ENCODE measurements at places on chromosomes 5 and 9.

DNA sequence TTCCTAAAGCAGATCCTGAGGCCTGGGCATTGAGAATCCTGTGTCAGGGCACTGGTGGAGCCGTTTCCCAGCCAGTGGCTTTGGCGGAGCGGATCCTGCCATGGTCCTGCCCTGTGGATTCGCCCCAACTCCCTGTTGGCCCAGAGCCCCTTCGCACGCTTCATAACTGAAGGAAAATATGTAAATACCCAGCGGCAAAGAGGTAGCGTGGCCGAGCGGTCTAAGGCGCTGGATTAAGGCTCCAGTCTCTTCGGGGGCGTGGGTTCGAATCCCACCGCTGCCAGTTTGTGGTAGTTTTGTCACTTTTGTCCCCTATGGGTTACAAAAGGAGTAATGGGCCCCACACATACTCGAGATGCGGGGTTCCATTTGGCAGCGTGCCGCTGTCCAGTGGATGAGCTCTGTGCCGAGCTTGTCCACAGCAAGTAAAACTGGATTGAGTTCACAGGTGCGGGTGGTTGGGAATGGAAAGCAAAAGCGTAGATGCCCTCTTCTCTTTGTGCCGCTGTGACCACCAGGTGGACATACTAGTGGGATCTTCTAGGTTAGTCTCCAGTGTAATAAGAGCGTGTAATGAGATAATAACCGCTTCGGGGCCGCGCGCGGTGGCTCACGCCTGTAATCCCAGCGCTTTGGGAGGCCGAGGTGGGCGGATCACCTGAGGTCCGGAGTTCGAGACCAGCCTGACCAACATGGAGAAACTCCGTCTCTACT is 17.3 kb downstream of the TRIM7 start:
- no peak for DNase-seq

- no peak for DNase-seq
Observed at GRCh38 chr9:126521089-126521488, 92.6 kb upstream of the LMX1B start.

- no peak for DNase-seq
Observed at GRCh38 chr5:91281401-91281800, 101.7 kb downstream of the ARRDC3 start.

- DNase-seq = no peak
Observed at GRCh38 chr5:35777358-35778087, 79.2 kb upstream of the IL7R start.

- no peak for DNase-seq
Observed at GRCh38 chr9:74275872-74276508, 221.1 kb upstream of the RORB start.

- no peak for DNase-seq
Observed at GRCh38 chr9:130634801-130635200, 29.6 kb upstream of the PRDM12 start.

DNA sequence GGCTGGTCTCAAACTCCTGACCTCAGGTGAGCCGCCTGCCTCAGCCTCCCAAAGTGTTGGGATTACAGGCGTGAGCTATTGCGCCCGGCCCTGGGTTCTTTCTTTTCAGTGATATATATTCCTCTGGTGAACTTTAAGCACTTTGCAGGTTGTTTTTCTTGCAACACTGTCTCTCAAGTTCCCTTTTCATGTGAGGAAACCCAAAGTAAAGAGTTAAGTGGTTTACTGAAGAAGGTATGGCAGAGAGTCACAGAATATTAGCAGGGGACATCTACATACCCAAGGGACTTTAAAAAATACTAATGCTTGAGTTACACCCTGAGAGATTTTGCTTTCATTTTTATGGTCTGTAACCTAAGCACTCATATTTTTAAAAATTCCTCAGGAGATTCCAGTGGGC is 6.7 kb upstream of the GAPT start:
- no peak for DNase-seq

- no peak for DNase-seq
Observed at GRCh38 chr9:125493881-125494652, 212.9 kb downstream of the MAPKAP1 start.

- DNase-seq = no peak
Observed at GRCh38 chr5:82640916-82641315, 362.8 kb upstream of the RPS23 start.

DNA sequence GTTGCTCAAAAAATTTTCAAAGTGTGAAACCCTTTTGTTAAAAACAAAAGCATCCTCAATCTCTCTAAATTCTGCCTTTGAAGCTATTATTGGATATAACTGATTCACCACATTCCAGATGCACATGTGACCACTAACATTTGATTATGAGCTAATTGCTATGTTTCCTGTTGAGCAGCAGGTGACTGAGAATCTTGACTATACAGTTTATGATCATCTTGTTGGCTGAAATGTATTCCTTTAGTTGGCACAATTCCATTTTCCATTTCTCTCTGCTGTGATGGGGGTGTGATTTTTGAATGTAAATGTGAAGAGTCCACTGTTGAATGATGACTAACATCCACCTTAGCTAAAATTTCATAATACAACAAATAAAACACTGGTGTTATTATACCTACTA is 10.7 kb downstream of the LYSMD3 start:
- no peak for DNase-seq

- DNase-seq = no peak
Observed at GRCh38 chr5:128082551-128083032, 974 bp upstream of the SLC12A2 start.

GRCh38 chr9:75892216-75892911 is 1.9 kb downstream of the PCSK5 start:
- DNase-seq = no peak

DNA sequence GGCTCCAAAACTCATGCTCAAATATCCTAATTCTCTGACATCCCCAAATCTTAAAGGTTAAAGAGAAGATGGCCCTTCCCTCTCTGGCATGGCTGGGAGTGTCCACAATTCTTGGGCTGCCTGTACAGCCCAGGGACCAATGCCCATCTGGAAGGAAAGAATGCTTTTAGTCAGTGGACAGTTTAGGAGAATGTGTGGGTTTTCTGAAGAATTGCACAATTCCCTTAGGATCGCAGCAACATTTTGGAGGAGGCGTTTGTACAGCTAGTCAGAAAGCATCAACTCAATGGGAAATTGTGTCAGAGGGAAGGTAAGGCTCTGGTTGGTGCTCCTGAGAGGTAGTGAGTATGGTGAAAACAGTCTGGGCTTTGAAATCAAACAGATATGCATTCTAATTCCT is 15.0 kb downstream of the FAM193B start:
- DNase-seq = no peak

GRCh38 chr9:116452634-116453033 is 234.5 kb upstream of the TRIM32 start:
- no peak for DNase-seq
